ENCODE measurements at places on chromosomes 16 and 17.
A peak's percentile ranks its signal among the peaks of the same experiment; 100 is the strongest.

DNA sequence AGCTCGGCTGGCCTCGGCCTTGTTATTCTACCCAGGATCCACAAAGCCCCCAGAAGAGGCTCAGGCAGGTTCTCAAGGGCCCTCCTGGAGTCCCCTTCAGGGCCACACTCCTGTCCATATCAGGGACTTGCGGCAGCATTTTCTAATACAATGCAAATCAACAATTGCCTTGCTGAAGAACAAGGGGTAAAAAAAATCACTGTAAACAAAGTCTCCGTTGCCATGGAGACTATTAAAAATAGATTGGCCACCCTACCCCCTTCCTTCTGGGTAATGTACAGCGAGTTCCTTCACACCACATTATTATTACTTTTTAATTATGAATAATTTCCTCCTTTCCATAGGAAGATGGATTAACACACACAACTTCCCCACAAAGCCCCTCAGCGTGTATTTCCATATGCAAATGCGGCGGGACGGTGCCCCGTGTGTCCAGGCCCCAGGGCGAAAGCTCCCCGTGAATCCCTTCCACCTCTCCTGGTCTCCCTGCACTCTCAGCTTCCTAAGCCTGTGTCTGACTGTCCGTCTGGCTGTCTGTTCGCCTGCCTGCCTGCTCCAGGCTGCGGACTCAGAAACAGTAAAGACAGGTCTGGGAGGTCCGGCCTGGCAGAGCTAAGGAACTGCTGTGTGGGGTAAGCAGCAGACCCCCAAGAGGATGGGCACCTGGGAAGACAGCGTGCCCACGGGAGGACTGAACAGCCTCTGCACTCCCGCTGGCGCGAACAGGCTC is 196.6 kb downstream of the RBFOX3 start:
- DNase-seq, result no peak

DNA sequence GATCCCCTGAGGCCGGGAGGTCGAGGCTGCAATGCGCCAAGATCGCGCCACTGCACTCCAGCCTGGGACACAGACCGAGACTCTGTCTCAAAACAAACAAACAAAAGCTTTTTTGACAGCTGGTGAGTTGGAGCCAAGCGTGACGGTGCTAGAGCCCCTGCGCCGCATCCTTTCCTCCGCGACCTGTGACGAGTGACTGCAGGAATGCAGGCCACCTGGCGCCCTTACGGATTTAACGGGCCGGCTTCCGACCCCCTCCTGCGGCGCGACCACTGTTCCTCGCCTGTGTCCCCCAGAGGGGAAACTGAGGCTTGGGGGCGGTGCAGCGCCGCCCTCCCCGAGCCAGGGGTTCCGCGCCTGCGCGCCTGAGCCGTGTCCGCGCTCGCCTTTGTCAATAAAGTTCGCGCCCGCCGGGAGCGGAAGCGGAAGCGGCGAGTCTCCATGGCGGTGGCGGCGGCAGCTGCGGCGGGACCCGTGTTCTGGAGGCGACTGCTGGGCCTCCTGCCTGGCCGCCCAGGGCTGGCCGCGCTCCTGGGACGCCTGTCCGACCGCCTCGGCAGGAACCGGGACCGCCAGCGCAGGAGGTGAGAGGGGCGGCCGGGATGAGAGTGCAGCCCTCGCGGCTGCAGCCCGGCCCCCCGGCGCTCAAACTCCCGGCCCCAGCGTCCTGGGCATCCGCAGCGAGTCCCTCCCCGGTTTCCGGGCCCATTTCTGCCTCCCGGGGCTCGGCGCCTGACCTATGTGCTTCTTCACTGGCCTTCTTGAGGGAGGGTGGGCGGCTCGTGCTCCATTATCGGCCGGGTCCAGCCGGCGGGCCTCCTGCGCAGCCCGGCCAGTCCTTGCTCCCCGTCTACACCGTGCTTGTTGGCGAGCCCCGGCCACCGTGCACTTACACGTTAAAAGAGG is at the start of gene PGS1:
PGS1 (plus strand) TSS at position 425 of the 906 bp plus-strand sequence; CDS start at position 442, 17 bp downstream.
- DNase-seq, result peak; percentile 62

DNA sequence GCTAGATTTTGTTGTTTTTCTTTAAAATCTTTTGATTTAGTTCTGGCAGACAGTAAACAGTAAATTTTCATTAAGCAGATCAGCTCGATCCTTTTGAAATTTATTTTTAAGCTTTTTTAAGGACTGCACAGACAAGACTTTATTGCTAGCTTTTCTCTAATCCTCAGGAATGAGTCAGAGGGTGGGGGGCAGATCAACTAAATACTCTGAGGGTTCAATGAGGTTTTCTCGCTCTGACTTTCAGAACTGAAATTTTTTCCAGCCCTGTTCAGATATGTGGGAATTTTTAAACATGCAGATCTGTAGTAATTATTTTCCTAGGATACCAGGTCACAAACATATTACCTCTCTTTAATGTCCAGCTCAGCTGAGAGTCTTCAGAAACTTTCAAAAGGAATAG is 977.2 kb downstream of the CDH11 start:
- no peak for DNase-seq

DNA sequence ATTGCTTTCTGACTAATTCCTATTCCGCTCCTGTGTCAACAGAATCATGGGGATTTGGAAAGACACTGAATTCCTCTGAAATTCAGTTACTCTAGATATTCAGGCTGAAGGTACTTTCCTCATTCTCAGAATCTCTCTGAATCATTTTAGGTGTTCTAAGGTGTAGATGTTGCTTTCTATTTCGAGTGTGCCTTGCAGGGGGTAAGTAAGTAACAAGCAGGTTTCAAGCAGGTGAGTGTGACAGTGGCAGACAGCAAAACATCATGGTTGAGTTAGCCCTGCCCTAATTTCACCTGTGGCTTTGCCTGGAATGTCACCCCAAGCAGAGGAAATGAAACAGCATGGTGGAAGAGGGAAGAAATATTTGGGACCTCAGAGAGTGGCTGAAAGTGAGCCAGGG is 75.1 kb downstream of the SHISA9 start:
- no peak for DNase-seq

DNA sequence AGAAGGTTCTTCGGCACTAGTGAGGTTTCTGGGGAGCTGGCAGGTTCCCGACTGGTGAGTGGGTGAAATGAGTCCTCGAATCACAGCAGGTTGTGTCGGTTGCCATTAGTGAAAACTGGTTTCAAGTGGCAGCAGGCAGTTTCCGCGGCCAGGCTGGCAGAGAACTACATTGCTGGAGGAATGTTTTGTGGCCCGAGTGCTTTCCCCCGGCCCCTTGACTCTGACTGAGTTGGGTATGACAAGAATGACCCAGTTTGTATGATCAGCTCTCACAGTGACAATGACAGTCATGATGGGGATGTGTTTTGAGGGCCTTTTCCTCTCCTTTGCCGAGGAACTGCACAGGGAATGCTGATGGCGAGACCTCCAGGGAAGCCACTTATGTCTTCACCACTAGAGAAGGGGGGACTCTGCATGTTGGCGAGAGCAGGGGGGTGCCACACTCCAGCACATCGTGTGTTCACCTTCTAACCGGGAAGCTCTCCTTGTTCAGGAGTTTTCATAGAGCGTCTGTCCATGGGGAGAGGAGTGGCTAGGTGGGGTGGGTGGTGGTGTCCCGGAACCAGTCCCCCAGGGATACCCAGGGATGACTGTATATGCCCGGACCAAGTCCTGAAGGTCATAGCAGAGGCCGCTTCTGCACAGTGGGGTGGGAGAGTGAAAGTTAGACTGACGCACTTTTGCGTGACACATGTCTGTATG is 206.0 kb upstream of the CHMP6 start:
- peak; percentile 18 for DNase-seq

- DNase-seq, result no peak
These were observed 117.7 kb downstream of the ZNF778 start for GRCh38 chr16:89334988-89335802.

DNA sequence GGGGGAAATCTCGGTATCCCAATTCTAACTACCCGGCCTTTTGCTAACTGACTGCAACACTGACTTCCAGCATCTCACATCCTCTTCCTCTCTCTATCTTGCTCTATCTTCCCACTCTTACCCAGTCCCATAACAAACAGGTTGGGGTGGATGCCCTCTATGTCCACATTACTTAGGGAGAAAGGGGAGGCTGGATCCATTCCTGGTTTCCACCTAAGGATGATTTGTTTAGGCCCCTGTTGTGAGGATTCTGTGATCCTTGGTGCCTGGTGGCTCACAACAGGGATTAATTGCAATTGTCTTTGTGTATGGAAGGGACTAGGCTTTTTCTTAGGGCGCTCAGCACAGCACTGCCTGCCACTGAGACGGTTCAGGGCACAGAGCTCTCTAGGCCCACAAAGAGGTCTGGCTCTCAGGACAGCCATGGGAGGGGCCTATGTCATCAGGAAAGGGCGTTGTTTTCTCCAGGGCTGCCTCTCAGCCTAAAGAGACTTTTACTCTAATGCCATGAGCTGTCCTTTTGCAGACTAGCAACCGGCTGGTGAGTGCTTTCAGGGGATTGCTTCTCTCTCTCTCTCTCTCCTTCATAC is 612.1 kb upstream of the SALL1 start:
- no peak for DNase-seq

DNA sequence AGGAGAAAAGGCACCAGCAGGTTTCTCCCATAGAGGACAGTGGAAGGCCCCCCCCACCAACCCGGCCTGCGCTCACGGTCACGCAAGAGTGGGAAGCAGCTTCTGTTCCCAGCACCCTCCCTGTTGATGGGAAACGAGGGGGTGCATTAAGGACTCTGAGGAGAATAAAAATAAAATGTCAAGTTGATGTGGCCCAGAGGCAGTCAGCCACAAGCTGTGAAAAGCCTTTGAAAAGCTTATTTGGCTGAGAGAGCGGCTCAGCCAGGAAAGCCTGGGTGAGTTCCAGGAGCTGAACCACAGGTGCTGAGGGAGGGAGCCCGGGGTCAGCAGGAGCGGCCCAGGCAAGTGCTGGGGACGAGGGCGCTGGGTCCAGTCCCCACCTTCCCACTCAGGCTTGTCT is 26.9 kb upstream of the SPATA32 start:
- no peak for DNase-seq

DNA sequence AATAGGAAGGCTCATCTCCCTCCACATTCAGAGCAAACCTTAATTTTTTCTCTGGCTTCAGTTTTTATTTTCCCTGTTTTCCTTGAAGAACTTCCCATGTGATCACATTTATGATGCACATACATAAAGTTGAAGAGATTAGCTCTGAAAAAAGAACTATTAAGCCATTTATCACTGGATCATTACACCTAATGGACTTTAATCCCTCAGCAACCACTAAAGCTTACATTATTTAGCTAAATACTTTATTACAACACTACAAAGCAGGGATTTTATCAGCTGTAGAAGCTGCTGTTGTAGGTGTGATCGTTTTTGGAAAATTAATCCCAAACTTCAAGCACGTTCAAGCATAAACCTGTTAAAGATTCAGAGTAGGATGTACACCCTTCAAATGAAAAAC is 21.1 kb downstream of the SMYD4 start:
- no peak for DNase-seq

GRCh38 chr16:79597277-79598062 is 3.1 kb downstream of the MAF start:
- no peak for DNase-seq

- DNase-seq, result no peak
These were observed 56.8 kb upstream of the RPH3AL start for GRCh38 chr17:409308-409847.

DNA sequence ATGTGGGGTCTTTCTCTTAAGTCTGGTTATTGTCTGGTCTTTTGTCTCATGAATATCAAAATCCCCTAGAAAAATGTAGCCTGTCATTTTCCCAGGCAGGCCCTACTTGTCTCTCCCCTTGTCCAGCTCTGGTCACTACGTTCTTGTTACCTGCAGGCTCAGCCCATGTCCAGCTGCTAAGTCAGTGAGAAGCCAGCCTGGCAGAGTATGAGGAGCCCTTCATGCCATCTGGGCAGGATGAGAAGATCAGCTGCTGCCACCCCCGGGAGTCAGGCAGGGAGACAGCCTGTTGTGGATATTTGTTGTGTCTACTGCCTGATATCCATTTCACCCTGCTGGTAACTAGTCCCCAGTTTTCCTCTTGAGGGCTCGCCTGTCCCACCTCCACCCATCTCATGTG is 88.9 kb downstream of the ASIC2 start:
- no peak for DNase-seq

DNA sequence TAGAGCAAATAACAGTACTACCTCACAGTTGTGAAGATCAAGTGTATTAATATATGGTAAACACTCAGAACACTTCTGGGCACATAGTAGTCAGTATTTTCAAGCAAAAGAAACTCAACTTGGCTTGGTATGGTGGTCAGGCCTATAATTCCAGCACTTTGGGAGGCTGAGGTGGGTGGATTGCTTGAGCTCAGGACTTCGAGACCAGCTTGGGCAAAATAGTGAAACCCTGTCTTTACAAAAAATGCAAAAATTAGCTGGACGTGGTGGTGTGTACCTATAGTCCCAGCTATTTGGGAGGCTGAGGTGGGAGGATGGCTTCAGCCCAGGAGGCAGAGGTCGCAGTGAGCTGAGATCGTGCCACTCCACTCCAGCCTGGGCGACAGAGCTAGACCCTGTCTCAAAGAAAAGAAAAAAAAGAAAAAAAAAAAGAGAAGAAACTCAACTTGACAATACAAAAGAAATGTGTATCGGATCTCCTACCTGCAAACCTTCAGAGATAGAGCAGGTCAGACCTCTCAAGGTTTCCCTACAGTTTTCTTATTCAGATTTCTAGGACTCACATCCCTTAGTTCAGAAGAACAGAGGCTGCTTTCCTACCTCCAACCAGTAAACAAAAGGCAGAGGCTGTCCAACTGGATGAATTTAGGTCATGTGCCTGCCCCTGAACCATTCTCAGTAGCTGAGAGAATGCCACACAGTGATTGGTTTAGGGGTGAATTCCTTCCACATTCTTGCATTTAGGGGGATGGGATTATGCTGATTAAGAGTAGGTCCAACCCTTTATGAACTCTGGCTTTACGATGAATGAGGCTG is 1.7 kb upstream of the KPNA2 start:
- no peak for DNase-seq

DNA sequence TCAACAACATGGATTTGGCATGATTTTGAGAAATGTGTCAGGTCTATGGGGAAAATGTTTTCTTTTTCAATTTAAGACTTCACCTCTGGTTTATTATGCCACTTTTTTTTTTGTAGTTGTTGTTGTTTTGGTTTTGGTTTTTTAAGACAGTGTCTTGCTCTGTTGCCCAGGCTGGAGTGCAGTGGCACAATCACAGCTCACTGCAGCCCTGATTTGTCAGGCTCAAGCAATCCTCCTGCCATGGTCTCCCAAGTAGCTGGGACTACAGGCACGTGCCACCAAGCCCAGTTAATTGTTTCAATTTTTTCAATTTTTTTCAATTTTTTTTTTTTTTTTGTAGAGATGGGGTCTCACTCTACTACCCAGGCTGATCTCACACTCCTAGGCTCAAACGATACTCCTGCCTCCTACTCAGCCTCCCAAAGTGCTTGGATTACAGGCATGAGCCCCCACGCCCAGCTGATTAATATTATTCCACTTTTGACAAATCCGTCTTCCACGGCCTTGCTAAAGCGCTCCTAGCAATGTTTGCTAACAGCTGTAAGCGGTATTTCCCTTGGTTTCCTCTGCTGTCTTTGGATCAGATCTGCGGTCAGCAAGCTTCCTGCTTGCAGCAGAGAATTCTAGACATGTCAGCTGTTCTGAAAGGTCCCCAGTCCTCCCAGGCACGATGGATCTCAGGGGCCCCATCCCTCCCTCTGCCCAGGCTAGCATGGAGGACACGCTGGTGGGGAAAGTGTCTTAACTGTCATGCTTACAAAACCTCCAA is 7.0 kb upstream of the MILR1 start:
- no peak for DNase-seq

GRCh38 chr17:29677221-29677791 is 54.6 kb upstream of the CORO6 start:
- peak; percentile 0 for DNase-seq

- no peak for DNase-seq
These were observed 9.7 kb downstream of the RABEP1 start for GRCh38 chr17:5291683-5292350.

- DNase-seq, result no peak
These were observed 26.6 kb downstream of the PIEZO1 start for GRCh38 chr16:88758227-88758943.
